ENCODE measurements at places on chromosomes 3 and 15.

DNA sequence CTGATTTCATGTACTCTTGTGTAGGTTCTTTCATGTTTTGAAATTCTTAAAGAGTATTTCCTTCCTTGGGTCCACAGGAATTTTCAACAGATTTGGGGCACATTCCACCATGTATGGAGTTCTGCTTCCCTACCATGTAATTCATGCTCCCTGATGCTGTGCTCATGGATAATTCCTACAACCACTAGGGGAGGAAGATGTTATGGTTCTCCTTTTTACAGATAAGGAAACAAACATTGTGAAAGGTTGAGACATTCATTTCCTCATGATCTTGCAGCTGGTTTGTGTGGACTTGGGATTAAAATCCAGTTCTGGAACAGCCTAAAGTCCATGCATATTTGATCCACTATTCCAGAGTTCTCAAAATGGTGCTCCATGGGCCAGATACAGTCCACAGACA lies 174.9 kb upstream of the FRMD4B start:
- no peak for DNase-seq

DNA sequence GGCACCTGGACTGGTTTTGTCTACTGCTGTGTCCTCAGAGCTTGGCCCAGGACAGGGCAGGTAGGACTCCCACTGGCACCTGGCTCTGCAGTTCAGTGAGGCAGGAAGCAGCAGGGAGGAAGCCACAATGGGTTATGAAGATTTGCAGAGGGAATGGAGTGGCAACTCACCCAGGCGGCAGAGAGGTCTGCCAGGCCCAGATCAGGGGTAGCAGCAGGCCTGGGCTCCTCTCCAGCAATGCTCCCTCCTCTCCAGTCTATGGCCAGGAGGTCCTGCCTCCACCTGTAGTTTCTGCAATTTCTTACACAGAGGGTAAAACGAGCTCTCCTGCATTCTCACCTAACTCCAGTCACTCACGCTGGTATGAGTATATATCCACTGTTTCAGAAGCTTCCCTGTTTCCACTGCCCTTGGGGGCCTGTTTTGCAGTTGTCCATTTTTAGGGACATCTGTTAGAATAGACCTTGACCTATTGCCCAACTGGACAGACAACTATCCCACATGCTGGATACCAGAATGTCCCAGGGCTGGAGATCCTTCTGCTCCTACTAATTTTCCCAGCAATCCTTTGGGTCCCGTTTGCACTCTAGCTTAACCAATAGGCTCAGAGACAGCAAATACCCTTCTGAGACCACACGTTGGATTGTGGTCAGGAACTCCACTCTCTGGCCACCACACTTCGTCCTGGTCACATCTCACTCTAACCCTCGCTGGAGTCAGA lies 35.2 kb downstream of the HMCES start:
- DNase-seq: no peak

DNA sequence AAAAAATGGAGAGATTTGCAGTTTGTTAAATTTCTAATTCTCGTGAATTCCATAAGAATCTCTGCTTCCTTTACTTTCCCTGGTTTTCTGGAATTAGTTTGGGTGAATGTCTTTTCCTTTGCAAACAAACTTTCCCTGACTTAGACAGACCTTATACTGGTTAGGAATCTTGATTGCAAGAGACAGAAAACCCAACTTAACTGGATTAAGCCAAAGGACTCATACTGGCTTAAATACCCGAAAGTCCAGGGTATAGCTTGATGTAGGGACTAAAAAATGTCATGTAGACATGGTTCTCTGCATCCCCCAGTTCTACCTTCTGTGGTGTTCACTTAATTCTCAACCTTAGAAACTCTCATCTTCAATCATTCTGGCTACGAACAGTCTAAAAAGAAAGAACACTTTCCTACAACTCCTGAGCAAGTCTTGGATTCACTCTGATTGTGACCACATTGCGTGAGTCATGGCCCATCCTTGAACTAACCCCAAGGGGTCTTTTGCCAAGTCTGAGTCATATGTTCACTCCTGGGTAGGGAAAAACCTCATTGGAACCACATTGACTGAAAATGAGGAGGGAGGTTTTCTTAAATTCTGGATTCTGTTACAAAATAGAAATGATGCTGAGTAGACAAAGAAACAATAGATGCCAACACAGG lies 136.0 kb upstream of the DAZL start:
- DNase-seq: no peak

- DNase-seq: no peak
These were observed 160.6 kb downstream of the EPHA3 start for GRCh38 chr3:89268059-89268458.

DNA sequence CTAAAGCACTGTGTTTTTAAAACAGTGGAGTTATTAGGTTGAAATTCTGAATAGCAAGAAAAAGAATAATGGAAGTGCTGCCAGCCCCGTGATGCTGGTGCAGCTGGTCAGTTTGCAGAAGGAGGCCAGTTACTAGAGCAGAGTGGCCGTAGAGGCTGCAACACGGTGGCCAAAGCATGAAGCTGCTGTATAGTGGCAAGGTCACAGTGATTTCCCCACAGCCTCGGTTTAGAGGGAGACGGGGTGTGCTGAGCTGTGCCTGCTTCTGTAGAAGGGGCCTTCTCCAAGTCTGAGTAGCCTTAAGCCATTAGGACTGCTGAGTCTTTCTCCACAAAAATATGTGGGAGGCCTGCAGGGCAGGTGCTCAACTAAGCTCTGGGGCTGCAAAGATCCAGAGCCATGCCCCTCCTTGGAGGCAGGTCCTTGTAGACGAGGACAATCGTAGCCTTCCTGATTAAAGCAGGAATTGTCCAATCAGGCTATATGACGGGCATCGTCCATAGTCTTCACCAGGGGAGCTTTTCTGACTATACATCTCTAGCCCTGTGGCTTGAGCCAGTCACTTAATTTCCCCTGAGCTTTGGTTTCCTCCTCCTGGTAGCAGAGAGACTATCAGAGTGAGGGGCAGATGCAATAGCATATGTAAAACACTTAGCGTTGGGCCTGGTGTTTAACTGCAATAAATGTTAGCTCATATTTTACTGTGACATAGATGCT lies 151.6 kb downstream of the PGPEP1L start:
- no peak for DNase-seq

GRCh38 chr3:98769448-98769847 lies 6.3 kb downstream of the ST3GAL6 start:
- DNase-seq: no peak

DNA sequence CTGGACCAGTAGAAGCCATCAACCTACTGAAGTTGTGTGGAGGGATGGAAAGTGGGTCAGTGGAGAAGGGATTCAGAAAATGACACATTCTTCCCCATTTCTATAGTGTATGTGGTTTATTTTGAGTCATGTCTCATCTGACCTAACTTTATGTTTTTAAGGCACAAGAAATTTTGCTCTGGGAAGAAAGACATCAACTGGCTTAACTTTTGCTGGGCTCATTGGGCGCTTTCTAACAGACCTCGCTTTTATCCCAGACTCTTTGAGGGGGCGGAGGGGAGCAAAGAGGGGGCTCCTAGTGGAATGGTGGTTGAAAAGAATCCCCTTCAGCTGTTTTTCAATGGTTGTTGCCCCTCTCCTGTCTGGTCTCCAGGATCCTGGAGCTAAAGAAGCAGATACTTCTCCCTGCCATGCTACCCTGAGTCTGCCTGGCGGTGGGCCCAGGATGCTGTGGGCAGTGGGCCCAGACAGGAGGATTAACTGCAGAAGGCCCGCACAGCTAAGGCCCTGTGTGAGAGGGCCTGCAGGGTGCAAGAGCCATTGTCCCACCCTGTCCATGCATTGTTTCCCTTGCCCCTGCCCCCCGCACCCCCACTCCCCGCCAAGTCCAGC lies 14.5 kb downstream of the CSRNP1 start:
- no peak for DNase-seq

DNA sequence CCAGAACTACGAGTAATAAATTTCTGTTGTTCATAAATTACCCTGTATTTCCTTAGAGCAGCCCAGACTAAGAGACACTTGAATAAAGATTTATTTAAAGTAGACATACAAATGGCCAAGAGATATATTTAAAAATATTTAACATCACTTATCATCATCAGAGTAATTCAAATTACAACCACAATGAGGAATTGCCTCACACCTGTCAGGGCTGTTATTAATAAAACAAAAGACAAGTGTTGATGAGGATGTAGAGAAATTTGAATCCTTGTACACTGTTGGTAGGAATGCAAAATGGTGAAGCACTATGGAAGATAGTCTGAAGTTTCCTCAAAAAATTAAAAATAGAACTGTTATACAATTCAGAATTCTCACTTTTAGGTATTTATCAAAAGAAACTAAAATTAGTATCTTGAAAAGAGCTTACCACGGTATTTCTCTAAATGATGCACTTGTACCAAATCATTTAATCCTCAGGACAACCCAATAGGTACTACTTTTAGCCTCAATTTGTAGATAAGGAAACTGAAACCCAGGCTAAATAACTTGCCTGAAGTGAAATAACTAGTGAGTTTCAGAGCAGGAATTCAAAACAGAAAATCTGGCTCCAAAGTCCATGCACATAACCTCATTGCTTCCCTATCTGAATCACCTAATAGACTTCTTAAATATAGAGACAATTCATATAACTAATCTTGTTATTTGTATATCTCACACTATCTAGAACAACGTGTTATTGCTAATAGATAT lies 69.4 kb downstream of the ZBTB20 start:
- DNase-seq: no peak

GRCh38 chr3:108287146-108287545 lies 9.2 kb upstream of the HHLA2 start:
- no peak for DNase-seq

DNA sequence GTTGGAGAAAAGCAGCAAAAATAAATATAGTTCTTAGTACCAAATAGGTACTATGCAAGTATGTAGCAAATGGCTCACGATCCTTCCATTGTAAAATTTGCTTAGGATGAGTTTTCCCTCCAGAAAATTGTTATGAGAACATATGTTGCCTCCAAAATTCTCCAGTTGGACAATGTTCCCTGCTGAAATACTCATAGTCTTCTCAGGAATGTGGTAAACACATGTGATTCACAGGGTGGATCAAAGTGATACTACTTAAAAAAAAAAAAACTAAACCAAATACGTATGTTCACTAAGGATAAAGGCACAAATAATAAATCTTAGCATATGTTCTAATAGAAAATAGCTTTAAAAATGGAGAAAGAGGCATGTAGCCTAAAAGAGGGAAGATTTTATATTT lies 84.3 kb upstream of the ZNF385D start:
- no peak for DNase-seq

- peak; percentile 38 for DNase-seq
These were observed 1.8 kb downstream of the ZBTB38 start for GRCh38 chr3:141370065-141370533.

- no peak for DNase-seq
These were observed 115.0 kb downstream of the FOXB1 start for GRCh38 chr15:60119101-60119500.

DNA sequence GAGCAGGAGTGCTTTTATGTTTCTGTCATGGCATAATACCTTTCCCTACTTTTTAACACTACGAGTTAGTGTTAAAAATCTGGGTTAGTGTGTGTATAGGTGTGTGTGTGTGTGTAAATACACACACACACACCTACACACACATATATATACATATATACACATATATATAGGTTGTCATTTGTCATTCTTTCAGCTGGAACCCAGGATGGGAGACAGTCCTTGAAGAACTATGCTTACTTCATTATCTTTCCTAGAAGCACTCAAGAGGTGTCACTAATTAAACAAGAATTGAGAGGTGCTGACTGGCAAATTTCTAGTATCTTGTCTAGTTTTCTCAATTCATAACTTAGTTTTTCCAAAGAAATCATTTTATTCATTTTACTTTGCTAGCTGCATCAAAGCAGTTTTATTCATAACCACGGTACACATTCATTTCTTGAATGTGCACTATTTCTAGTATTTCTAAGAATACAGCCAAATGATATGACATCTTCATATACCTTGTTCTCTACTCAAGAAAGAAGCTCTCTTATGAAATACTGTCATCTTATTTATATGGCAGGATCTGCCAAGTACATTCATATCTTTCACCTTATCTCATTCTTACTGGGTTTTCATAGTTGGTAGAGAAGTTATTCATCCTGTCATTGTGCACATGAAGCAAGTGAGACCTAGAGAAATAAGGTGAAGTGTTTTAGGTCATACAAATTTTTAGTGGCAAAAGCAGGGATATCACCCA lies 46.6 kb downstream of the ISL2 start:
- DNase-seq: no peak

GRCh38 chr3:178465260-178466180 lies 70.7 kb upstream of the KCNMB2 start:
- no peak for DNase-seq

DNA sequence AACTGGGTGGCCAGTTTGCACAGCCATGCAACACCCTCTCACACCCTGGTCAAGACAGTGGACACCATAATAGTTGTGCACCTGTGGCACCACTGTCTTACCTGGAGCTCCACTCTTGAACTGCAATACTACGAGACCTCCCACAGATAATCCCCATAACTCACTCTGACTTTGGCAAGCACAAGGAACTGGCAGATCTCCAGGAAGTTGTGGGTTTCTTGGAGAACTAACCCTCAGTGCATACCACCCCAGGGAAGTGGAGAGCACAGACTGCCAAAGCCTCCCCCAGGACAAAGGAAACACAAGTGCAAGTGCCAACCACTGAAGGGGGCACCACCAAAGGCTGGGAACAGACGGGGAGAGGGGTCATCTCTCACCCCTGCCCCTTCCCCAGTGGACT lies 318.6 kb downstream of the SUCLG2 start:
- no peak for DNase-seq

All from stimulated activated CD4-positive, alpha-beta T cell treated with anti-CD3 and anti-CD28 coated beads, Interleukin-2, amount 100 ng/mL, for 4 hours (primary cell).